ENCODE measurements at places on chromosomes 11 and 22. TPM values are rescaled to one million over a fixed set of nuclear protein-coding genes. Genes with fewer than 3 reads are reported as not detected.

DNA sequence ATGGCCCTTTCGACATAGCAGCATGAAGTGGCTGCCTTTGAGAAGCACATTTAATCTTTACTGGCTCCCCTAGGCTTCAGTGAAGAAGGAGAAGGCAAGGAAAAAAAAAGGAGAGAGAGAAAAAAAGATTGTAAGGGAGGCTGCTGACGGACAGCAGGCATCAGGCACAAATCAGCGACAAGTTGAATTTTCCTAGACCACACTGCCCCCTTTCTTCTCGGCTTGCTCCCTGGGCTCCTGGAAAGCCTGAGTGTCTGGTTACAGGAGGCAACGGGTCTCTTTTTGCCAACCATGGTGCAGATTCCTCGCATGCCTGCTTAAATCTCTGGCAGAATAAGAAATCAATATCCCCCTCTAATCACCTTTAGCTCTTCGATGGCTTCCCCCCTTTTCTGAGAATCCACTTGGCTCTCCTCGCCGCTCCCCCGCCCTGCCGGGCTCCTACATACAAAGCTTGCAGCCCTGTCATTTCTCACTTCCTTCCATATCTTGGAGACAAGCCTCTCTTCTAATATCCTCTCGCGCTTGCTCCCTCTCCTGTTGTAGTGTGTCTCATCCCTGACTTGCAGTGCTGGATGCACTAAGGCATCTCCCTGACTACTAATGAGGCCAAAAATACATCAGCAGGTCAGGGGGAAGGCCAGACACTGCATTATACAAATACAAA is 14.3 kb downstream of the BLID start:
- DNase-seq = peak; percentile 89

GRCh38 chr22:50548040-50548920 is 2.6 kb downstream of the KLHDC7B start:
- DNase-seq = no peak

DNA sequence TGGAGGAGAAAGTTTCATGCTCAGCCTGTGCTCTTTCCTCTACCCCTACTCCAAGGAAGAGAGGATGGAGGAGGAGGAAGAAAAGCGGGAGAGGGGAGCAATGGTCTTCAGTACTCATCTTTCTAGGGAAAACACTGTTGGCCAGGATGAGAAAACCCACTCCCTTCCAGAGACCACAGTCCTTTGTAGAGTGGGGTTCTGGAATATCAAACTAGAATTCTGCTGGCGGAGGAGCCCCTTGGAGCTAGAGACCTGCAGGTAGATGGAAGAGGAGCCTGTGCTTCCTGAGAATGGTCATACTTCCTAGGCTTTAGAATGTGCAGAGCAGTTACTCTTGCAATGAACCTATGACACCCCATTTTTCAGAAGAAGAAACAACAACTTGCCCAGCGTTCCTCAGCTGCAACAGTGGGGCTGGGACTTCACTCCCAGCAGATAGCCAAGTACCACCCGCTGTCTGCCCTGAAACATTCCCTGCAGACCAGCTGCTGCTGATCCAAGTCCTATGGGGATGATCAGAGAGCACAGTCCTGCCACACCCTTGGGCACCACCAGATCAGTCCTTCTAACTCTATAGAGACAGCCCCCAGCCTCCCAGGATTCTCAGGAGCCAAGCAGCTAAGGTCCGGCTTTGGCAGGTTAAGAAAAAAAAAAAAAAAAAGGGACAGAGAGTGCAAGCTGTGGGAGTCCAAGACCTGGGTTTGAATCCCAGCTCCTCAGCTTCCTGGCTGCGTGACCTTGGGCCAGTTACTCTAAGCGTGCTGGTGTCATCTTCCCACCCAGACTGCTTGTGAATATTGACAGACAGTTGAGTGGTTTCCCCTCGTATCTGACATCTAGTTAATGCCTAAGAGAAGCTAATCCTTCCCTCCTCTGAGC is 664 bp downstream of the PTGDR2 start:
- DNase-seq = no peak

DNA sequence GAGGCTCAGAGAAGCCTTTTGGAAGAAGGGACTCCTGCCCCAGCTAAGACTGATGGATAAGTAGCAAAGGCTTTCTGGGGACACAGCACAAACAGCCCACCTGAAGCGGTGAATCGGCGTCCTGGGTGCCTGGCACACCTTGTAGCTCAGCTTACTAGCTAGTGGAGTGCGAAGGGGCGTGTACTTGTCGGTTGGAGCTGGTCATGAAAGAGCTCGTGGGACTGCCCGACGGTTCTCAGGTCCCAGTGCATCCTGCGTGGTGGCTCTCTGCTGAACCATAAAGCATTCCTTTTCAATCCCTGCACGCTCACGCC is 690 bp upstream of the UVRAG start:
- DNase-seq = no peak

DNA sequence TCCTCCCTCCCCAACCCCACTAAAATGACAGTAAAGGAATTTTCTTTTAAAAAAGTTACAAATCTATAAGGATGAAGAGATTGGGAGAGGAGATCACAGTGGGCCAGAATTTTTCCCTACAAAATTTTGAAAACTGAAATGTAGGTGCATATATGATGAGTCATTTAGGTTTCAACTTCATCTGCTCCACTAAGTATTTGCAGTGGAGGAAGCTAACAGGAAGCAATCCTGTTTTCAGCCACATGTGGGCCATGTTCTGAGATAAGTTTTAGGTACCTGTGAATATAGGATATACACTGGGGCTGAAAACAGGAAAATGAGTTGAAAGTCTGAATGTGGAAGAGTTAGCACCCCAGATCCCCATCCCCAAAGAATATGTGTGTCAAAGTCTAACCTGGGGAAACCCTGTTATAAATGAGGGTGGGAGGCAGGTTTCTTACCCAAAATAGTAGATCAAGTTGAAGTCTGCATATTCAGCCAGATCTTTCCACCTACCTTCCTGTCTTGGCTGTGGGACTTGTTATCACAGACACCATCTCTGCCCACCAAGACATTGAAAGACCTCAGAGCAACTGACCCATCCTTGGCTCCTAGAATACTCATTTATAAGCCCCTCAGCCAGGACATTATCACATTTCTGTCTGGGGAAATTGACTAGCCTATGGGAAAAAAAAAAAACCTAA is 87.3 kb downstream of the PACS1 start:
- DNase-seq = no peak

GRCh38 chr22:36145881-36146280 is 14.7 kb downstream of the APOL3 start:
- no peak for DNase-seq

DNA sequence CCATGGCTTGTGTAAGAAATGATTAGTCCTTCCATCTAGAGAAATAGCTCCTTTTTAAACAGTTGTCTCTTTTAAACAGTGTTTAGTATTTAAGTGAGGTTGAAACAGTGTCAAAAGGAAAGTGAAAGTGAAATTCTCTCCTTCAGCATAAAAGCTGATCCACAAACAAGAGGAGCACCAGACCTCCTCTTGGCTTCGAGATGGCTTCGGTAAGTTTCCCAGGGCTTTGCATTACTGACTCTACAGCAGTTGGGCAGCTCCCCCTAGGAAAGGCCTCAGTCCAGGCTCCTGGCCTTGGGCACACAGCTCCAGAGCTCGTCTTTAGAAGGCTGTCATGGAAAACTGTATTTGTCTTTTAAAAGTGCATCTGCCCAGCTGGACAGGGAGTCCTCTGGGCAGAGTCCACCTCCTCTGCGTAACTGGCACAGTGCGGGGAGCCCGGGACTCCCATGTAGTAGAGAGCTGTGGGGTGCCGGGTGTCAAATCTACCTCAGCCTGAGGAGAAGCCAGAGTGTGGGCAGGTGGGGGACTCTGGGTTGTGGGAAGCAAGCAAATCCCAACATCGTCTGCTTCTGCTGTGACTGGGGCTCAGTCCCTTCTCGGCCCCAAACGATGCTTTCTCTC is at the start of gene PLAAT4:
PLAAT4 (plus strand) TSS at position 140 of the 624 bp plus-strand sequence; CDS start at position 201, 61 bp downstream.
- peak; percentile 39 for DNase-seq

DNA sequence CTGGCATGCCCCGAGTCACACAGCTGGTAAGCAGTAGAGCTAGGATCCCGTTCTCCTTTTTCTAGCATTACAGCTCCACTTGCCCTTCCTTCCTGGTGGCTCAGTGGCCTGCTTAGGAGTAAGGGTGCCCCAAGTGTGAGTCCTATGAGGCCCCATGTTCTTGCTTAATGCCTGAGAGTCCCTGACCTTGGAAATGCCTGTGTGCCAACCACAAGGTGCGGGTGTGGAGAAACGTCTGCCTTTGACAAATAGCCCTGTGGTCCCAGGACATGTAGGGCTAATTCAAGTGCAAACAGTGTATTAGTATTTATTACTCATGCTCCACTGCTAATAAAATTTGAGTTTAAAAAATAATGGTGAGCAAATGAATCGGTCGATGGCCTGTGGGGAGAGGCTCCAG is 18.4 kb downstream of the GRIK4 start:
- no peak for DNase-seq

GRCh38 chr11:97890466-97890865 is 1130.3 kb upstream of the CNTN5 start:
- DNase-seq = no peak

GRCh38 chr11:101446726-101447125 is 137.1 kb downstream of the TRPC6 start:
- no peak for DNase-seq

DNA sequence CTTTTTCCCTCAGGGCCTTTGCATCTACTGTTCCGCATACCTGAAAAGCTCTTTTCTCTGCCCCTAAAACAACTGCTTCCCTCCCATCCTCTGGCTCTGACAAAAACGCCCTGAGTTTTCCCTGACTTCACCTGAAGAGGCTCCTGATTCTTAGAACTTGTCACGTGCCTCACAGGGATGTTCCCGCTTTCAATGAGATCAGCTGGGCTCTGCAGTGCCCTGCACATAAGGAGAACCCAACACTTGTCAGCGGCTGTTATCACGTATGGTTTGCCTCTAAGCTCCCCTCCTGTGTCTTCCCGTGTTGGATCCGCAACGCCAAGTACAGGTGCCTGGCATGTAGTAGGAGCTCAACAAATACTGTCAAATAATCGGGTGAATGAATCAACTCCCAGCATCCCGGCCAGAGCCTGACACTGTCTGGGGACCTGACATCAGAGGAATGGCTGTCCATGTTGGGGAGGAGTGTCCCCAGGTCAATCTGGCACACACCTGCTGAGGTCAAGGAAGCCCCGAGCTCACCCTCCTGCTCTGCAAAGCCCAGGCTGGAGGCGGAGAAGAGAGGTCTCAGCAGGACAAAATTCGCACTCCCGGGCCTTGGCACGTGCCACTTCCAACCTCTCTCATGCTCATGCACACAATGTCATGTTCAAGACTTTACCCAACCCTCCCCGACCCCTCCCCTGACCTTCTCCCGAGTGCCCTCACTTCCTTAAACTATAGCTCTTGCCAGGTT is 4.2 kb upstream of the GRK2 start:
- no peak for DNase-seq

GRCh38 chr11:11320825-11321224 is 32.2 kb downstream of the CSNK2A3 start:
- DNase-seq = no peak

DNA sequence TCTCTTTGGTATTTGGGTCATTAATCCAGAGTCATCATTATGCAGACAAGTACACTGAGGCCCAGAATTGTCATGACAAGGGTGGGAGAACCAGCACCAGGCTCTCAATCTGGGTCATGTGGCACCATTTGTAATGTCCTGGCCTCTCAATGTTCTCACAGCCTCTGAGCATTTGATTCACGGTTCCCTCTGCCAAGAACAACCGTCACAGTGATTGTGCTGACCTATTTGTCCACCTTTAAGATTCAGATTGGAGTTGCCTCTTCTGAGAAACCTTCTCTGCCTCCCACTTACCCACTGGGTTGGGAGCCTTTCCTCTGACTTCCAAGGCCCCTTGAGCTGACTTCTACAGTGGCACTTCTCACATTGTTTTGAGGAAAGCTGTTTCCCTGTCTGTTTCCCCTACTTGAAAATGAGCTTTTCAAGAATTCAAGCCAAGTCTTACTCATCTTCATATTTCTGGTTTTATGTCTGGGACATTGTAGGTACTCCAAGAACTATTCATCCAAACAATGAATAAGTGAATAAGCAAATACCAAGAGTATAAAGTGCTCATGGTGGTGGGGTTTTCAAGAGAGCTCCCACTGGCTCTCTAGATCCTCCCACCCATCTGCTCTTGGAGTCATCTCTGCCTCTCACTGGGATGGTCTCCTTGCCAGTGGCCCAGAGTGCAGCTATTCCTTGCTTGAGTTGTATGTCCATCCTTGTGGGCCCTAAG is 126.4 kb upstream of the E2F8 start:
- no peak for DNase-seq

GRCh38 chr22:19147195-19147780 is 2.8 kb downstream of the GSC2 start:
- no peak for DNase-seq

DNA sequence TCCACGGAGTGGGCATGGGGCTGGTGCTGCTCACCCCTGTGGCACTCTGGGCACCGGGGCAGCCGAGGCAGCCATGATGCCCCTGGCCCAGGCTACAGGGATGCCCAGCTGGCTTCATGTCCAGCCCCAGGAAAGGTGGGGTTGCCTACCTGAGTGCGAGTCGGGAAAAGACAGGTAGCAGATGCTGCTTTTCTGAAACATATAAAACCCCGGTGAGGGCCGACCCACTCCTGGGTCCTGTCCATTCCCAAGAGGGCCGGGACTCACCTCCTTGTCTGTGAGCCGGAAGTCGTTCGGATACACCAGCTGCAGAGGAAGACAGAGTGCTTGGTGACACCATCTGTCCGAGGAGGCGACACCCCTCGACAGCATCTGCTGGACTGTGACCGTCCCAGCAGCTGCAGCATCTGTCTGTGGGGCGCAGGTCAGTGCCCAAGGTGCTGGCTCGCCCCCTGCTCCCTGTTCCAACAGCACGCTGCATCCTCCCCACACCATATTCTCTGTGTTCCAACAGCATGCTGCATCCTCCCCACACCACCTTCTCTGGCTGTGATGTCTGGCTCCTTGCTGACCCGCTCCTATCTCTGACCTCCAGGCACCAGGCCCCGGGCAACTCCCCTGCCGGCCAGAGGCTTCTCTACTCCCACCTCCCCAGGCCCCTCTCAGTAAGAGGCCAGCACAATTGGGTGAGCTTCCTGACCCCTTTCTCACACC is 8.0 kb downstream of the DENND6B start:
- DNase-seq = no peak

DNA sequence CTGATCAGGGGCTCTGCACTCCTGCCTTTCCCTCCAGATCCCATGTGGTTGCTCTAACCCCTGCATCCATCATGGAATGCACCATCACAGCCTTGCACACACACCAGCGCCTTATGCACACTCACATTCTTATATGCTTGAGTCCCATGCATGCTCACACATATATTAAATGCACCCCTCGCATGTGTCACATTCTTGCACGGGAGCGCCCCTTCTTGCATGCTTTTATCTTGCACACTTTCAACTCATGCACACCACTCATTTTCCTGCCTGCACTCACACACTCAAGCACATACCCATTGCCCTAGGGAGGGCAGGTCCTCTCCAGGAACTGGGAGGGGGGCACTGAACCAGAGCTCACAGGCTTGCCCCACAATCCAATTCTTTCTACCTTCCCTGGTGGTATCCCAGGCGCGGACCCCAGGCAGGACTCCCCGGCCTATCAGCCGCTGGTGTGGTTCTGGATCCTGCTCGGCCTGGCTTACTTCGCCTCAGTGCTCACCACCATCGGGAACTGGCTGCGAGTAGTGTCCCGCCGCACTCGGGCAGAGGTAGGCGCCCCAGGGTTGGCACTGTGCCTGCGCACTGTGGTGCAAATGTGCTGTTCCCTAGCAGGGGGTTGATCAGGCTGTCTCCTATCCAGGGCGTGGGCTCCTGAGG is 2.3 kb upstream of the CATSPERZ start:
- DNase-seq = no peak

BBOX1 gene
- polyA plus RNA-seq = 55.4 TPM

TPCN2 gene
- 23.0 TPM for polyA plus RNA-seq

NPAS4 gene
- 0.35 TPM for polyA plus RNA-seq

RGL4 gene
- 3.9 TPM for polyA plus RNA-seq

CRYAB gene
- 48.6 TPM for polyA plus RNA-seq

SLC5A12 gene
- polyA plus RNA-seq = 62.3 TPM

OR2AG2 gene
- polyA plus RNA-seq = 0.07 TPM

OR51B4 gene
- polyA plus RNA-seq = 0.09 TPM

OR52N4 gene
- not detected for polyA plus RNA-seq

All from renal pelvis (tissue), 12 donors.